ENCODE measurements at places on chromosomes 2 and 18. TPM values are rescaled to one million over a fixed set of nuclear protein-coding genes. Genes with fewer than 3 reads are reported as not detected.

GRCh38 chr18:76442413-76443171 lies 52.5 kb downstream of the ZNF516 start:
- H3K27me3 ChIP-seq, result no peaks in the 10 kb centered on the region
- no peak overlapping the region for H3K27ac ChIP-seq
- peaks cover 20% of the 10 kb centered on the region for H3K36me3 ChIP-seq
- peaks cover 42% of the 10 kb centered on the region for H3K4me1 ChIP-seq
- no peak for DNase-seq

GRCh38 chr2:84899304-84900204 lies 5.9 kb upstream of the TMSB10 start:
- H3K4me1 ChIP-seq, result peaks cover 26% of the 10 kb centered on the region
- no peaks in the 10 kb centered on the region for H3K27me3 ChIP-seq
- peak overlapping the region; percentile 4 for H3K27ac ChIP-seq
- no peaks in the 10 kb centered on the region for H3K36me3 ChIP-seq
- no peak for DNase-seq

DNA sequence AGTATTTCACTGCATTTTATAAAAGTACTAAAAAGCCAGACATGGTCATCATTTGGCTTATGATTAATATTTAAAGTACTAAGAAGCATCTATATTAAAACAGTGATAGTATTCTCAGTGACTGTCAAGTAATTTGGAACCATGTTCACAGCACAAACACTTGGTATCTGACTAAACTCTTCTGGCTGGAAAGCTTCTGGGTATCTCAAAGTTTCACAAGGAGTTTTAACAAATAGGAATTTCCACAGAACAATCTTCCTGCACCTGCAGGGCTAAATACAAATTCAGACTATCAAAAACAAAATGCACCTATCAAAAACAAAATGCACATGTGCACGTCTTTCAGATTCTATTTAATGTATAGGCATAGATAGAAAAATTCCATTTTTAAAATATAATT lies 158.8 kb downstream of the L3MBTL4 start:
- H3K4me3 ChIP-seq, result no peak overlapping the region
- DNase-seq, result no peak
- H3K27ac ChIP-seq, result no peak overlapping the region
- no peaks in the 10 kb centered on the region for H3K36me3 ChIP-seq
- no peaks in the 10 kb centered on the region for H3K27me3 ChIP-seq

Gene WDSUB1
- 11.9 TPM for total RNA-seq

- H3K4me3 ChIP-seq, result no peak overlapping the region
- no peaks in the 10 kb centered on the region for H3K36me3 ChIP-seq
- no peak overlapping the region for H3K27ac ChIP-seq
- DNase-seq, result no peak
Measured at GRCh38 chr2:238308177-238308576, 12.1 kb upstream of the TRAF3IP1 start.

Gene ADD2
- 6.6 TPM for total RNA-seq

GRCh38 chr2:221851531-221852045 lies 279.5 kb upstream of the EPHA4 start:
- DNase-seq, result no peak
- H3K27ac ChIP-seq, result no peak overlapping the region
- H3K4me3 ChIP-seq, result no peak overlapping the region
- H3K4me1 ChIP-seq, result no peaks in the 10 kb centered on the region
- H3K27me3 ChIP-seq, result peaks cover 13% of the 10 kb centered on the region

GRCh38 chr2:96353606-96354101 lies 18.1 kb downstream of the NCAPH start:
- H3K36me3 ChIP-seq, result peaks cover 94% of the 10 kb centered on the region
- peak overlapping the region; percentile 62 for H3K27ac ChIP-seq
- H3K27me3 ChIP-seq, result no peaks in the 10 kb centered on the region
- peak; percentile 67 for DNase-seq
- no peak overlapping the region for H3K4me3 ChIP-seq

DNA sequence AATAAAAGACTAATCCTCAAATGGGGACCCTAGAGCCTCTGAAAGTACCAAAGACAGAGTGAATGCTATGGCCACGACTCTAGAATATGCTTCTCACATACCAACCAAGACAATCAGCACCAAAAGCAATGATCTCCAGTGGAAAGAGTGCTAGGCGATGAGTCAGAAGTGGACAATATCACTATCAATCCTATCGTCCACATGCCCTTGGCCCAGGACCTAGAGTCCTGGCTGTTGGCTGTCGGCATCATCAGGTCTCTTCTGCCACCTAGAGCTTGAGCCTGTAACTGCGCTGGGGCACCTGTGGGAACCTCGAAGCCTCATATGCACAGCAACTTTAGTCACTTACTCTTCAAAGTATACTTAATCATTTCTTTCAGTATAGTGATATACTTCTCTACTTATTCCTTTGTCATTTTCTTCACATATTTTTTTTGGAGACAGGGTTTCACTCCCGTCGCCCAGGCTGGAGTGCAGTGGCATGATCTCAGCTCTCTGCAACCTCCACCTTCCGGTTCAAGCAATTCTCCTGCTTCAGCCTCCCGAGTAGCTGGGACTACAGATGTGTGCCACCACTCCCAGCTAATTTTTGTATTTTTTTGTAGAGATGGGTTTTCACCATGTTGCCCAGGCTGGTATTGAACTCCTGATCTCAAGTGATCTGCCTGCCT lies 29.7 kb downstream of the NOL10 start:
- H3K4me1 ChIP-seq, result no peaks in the 10 kb centered on the region
- H3K4me3 ChIP-seq, result no peak overlapping the region
- no peak overlapping the region for H3K27ac ChIP-seq

DNA sequence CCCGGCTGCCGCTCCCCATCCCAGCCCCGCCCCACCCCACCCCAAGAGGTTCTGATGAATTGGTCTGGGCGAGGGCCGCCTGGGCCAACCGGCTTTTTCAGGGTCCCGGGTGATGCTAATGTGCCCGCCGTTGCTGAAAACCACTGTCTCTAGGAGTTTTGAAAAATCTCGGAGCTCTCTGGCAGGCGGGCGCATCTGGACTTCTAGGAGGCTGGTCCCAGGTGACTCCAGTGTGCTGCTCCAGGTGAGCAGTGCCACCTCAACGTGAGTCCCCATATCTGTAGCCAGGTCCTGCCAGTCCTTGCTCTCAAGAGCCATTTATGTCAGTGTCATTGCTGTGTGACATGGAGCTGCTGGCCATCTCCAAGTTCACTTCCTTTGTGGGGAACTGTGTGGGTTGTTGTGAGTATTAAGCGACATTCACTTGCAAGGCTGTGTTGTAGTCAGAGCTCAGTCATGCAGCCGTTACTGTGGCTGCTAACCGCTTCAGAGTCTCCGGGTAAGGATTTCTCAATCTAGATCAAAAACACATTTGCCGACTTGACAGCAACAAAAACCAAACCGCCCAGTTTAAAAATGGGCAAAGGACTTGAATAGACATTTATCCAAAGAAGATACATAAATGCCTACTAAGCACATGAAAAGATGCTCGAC lies at the start of gene RFX8:
TSS of gene RFX8 (minus strand) at position 382 of the 654 bp plus-strand sequence. CDS start 8,264 bp downstream, outside the sequence.
- peaks cover 6% of the 10 kb centered on the region for H3K27me3 ChIP-seq
- H3K4me3 ChIP-seq, result peak within 1 kb of the TSS; percentile 49
- H3K4me1 ChIP-seq, result peaks cover 9% of the 10 kb centered on the region
- H3K27ac ChIP-seq, result no peak within 1 kb of the TSS
- no peak for DNase-seq

- H3K4me1 ChIP-seq, result no peaks in the 10 kb centered on the region
- H3K36me3 ChIP-seq, result no peaks in the 10 kb centered on the region
- H3K27me3 ChIP-seq, result no peaks in the 10 kb centered on the region
- DNase-seq, result no peak
Measured at GRCh38 chr2:85459771-85460170, 41.3 kb downstream of the SH2D6 start.

GRCh38 chr18:22363867-22364463 lies 53.8 kb downstream of the CTAGE1 start:
- peaks cover 82% of the 10 kb centered on the region for H3K27me3 ChIP-seq
- H3K4me1 ChIP-seq, result no peaks in the 10 kb centered on the region
- H3K27ac ChIP-seq, result no peak overlapping the region
- H3K4me3 ChIP-seq, result no peak overlapping the region

DNA sequence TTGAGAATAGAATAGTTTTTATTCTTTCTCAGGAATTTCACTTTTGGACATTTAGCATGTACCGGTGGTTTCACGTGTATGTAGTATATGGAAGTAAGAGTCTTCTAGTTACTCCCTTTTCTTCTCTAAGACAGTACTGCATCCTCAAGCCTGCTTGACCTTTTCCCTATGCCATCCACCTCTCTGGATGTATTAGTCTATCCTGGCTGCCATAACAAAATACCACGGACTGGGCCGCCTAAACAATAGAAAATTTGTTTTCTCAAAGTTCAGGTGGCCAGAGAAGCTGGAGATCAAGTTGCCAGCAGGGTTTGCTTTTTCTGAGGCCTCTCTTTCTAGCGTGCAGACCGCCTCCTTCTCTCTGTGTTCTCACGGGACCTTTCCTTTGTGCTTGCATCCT lies 1.3 kb upstream of the CMPK2 start:
- no peak overlapping the region for H3K27ac ChIP-seq
- no peaks in the 10 kb centered on the region for H3K27me3 ChIP-seq
- H3K36me3 ChIP-seq, result no peaks in the 10 kb centered on the region

Gene TEX44
- total RNA-seq, result not detected

DNA sequence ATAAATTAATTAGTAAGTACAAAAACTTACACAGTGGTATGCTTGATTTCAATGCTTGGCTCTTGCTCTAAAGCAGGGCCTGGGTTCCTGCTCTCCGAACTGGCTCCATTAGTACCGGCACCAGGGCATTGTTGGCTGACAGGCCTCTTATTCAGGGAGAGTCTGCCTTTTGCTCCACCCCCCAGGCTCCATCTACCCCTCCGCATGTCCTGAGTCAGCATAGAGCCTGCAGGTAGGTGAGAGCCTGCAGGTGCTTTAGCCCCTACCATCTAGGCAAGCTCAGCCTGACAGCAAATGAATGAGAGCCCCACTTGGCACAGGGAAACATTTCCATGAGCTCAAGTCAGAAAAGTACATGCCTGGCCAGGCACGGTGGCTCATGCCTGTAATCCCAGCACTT lies 35.1 kb upstream of the EFHD1 start:
- H3K36me3 ChIP-seq, result no peaks in the 10 kb centered on the region
- H3K4me3 ChIP-seq, result no peak overlapping the region
- H3K27me3 ChIP-seq, result no peaks in the 10 kb centered on the region
- H3K4me1 ChIP-seq, result no peaks in the 10 kb centered on the region
- no peak for DNase-seq

- peaks cover 12% of the 10 kb centered on the region for H3K4me1 ChIP-seq
- H3K27ac ChIP-seq, result no peak overlapping the region
- no peaks in the 10 kb centered on the region for H3K36me3 ChIP-seq
Measured at GRCh38 chr18:23244401-23244800, 109.1 kb downstream of the CABLES1 start.

Gene GCG
- not detected for total RNA-seq

Gene GATA6
- 0.21 TPM for total RNA-seq

DNA sequence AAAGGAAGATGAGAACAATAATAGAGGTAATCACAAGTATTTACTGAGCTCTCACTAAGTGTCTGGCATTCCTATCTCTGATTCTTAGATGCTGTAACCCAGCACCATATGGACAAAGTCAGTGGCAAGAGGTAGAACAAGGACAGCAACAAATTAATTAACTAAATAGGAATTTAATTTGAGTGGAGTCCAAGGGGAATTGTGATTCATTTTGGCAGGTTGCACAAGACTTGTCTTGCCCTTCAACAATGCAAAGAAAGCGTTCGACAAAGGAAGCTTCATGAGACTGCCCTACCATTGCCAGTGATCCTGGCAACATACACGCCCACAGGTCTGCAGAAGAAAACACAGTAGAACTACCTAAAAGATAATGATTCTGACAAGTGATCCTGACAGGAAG lies 221.6 kb downstream of the RBM43 start:
- no peaks in the 10 kb centered on the region for H3K36me3 ChIP-seq
- no peak for DNase-seq
- H3K27me3 ChIP-seq, result no peaks in the 10 kb centered on the region
- H3K4me1 ChIP-seq, result no peaks in the 10 kb centered on the region
- no peak overlapping the region for H3K4me3 ChIP-seq

DNA sequence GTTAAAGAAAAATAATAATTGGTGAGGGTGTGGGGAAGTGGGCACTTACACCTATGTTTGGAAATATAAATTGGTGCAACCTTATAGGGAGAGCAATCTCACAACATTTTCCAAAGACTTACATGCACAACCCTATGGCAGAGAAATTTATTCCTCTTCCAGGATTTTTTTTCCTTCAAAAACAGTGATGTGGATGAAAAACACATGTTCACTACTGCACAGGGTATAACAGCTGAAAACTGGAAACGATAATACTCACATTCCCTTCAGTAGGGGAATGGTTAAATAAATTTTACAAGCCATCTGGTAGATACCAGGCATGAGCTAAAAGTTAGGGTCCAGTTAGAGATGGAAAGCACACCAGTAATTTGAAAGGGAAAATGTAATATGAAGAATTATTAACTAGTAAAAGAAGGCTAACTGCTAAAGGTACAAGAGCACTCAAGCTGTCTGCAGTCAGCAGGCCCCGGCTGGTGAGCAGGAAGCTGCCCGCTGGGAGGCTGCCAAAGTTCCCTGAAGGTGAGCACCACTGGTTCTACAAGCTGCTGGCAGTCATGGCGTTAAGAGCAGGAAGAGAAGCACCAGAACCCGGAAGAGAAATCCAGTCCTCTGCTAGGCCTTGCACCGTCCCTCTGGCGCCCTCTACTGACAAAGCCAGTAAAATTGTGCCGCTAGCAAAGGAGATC lies 28.4 kb upstream of the CASP8 start:
- no peak overlapping the region for H3K4me3 ChIP-seq
- H3K4me1 ChIP-seq, result peaks cover 20% of the 10 kb centered on the region
- DNase-seq, result peak; percentile 95
- no peak overlapping the region for H3K27ac ChIP-seq
- H3K27me3 ChIP-seq, result no peaks in the 10 kb centered on the region

DNA sequence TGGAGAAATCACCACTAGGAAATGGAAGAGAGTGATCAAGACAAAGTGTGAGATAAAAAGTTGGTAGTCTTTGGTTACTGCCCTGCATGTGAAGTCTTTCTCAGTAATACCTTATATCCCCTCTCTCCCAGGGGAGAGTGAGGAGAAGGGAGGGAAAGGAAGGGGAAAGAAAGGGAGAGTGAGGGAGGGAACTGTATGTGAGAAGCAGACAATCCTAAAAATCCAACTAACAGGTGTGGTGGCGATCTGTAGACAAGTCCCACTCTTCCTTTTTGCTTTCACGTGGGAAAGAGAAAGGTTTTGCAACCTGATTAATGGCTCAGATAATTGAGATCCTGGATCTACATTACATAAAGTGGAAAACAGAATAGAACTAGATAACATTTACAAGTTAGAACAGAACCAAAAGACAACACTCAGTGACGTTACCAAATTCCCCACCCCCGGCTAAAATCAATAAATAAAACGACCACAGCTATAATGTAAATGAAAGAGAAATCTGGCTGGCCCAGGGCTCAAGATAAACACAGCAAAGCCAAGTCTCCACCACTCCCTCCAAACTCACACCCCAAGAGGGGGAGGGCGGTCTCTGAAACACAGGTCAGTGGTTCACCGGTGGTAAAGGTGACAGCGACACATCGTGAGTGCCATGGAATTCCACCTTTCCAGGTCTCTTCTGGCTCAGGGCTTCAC lies 10.0 kb upstream of the APCDD1 start:
- no peak for DNase-seq
- H3K4me3 ChIP-seq, result no peak overlapping the region
- no peaks in the 10 kb centered on the region for H3K36me3 ChIP-seq
- peaks cover 28% of the 10 kb centered on the region for H3K27me3 ChIP-seq
